ENCODE measurements at places on chromosomes 3 and 15. TPM values are rescaled to one million over a fixed set of nuclear protein-coding genes. Genes with fewer than 3 reads are reported as not detected.

CSTA gene
- total RNA-seq, result 0.29 TPM

FBXL2 gene
- 8.8 TPM for total RNA-seq

KPNA1 gene
- total RNA-seq, result 100 TPM

ATP13A5 gene
- not detected for total RNA-seq

ZDHHC23 gene
- 5.6 TPM for total RNA-seq

NR2E3 gene
- total RNA-seq, result not detected

IGDCC3 gene
- total RNA-seq, result not detected

SLC12A1 gene
- total RNA-seq, result not detected

SSUH2 gene
- total RNA-seq, result 0.40 TPM

CHRNA7 gene
- total RNA-seq, result not detected

- no peaks in the 10 kb centered on the region for H3K27me3 ChIP-seq
- peaks cover 33% of the 10 kb centered on the region for H3K4me1 ChIP-seq
- H3K4me3 ChIP-seq, result no peak overlapping the region
Measured at GRCh38 chr3:105691633-105692032, 177.2 kb downstream of the CBLB start.

- DNase-seq, result no peak
- peaks cover 17% of the 10 kb centered on the region for H3K4me1 ChIP-seq
- H3K27ac ChIP-seq, result no peak overlapping the region
- peaks cover 12% of the 10 kb centered on the region for H3K27me3 ChIP-seq
- H3K4me3 ChIP-seq, result no peak overlapping the region
Measured at GRCh38 chr3:66496746-66497145, 4.1 kb downstream of the LRIG1 start.

- no peak overlapping the region for H3K27ac ChIP-seq
- peak; percentile 91 for DNase-seq
- no peaks in the 10 kb centered on the region for H3K36me3 ChIP-seq
- H3K27me3 ChIP-seq, result no peaks in the 10 kb centered on the region
- no peak overlapping the region for H3K4me3 ChIP-seq
Measured at GRCh38 chr3:87206070-87206469, 21.0 kb upstream of the CHMP2B start.

- peak overlapping the region; percentile 40 for H3K27ac ChIP-seq
- H3K4me1 ChIP-seq, result peaks cover 49% of the 10 kb centered on the region
- DNase-seq, result no peak
- peak overlapping the region; percentile 89 for H3K4me3 ChIP-seq
Measured at GRCh38 chr15:51736751-51737521, 519 bp downstream of the LYSMD2 start.

GRCh38 chr3:189260556-189261493 is 89.1 kb downstream of the TPRG1 start:
- no peak for DNase-seq
- H3K36me3 ChIP-seq, result no peaks in the 10 kb centered on the region
- no peak overlapping the region for H3K4me3 ChIP-seq
- H3K27me3 ChIP-seq, result peaks cover 3% of the 10 kb centered on the region

Data from HFFc6 (cell line).